ENCODE measurements at places on chromosomes 13 and 19.
A peak's percentile ranks its signal among the peaks of the same experiment; 100 is the strongest.

DNA sequence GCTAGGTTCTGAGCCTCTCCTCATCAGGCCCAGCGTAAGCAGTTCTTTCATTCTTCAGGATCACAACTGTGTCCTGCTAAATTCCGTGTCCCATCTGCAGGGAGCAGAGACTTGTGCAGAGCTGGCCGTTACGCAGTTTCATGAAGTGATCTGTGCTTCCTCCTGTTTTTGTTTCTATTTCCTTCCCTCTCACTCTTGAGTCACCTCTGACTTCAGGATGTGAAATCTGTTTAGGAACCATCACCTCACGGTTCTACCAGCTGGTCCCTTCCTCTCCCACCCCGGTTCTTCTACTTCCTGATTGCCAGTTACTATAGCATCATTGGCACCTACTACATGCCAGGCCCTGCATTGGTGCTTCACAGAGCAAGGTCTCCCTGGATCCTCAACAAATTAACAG, 8.5 kb downstream of the MAU2 start:
- DNase-seq, result peak; percentile 32

DNA sequence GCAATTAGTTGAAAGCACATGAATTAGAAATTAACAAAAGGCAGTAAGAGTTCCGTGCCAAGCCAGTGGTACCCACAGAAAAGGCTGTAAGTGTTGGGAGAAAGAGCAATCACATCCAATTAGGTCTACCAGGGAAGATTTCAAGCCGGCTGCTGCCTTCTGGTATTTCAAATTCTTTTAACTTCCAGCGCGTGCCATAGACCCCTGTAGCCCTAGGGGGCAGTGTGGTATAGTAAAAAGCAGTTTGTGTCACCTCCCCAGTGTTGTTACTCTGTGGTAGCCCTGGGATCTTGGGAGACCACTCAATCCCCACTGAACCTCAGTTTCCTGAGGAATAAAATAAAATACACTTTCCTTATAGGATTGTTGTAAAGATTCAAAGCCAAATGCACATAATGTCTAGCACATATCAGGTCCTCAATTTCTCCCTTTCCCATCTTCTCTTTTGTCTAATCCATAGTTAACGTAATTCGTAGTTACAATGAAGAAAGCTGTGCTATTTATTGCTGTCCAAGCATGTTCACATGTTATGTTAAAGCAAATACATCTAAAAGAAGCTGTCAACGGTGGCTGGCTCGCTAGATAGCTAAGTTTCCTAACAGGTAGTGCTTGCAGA, 230.2 kb downstream of the TDRD3 start:
- DNase-seq, result peak; percentile 49

- DNase-seq, result no peak
These were observed 19.1 kb downstream of the ZNF473 start for GRCh38 chr19:50044922-50045321.

DNA sequence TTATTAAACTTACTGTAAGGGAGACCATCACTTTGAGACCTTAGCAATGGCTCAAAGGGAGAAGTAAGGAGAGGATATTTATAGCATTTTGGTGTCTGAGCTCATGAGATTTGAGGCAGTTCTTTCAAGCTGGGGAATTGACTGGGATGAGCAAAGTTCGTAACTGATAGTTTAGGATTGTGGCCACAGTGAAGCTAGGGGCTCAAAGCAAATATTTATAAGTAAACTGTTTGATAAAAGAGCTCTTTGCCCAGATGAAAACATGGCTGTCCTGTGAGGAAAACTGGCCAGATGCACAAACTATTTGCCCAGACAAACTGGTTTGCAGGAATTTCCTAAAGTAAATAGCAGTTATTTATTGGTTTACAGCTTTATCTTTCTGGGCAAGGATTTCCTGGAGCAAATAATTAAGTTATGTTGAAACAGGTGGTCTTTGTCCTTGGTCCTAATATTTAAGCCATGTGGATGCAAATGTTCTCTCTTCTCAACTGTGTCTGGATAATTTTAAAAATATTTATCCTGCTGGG, 59.7 kb upstream of the TMTC4 start:
- no peak for DNase-seq

- DNase-seq, result no peak
These were observed 16.2 kb upstream of the DOCK9 start for GRCh38 chr13:98994080-98994479.

- no peak for DNase-seq
These were observed 346.5 kb downstream of the ZNF536 start for GRCh38 chr19:30718707-30719106.

DNA sequence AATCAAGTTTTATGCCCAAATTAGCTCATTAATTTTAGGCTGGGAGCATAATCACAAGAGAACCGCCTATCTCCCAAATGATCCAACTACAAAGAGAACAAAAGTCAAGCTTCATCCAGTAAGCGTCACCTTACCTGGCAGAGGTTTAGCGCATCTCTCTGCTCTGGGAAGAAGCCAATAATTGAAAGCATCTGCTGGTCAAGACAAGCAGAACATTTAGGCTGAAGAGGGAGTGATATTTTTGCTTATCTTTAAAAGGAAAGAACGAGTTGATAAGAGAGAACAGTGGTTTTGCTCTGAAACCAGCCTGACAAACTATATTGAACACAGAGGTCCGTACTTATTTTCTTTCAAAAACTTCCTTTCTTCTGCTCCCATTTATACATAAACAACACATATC, 242.1 kb downstream of the ENOX1 start:
- no peak for DNase-seq

GRCh38 chr19:32924200-32924599, 47.6 kb downstream of the CEP89 start:
- no peak for DNase-seq

DNA sequence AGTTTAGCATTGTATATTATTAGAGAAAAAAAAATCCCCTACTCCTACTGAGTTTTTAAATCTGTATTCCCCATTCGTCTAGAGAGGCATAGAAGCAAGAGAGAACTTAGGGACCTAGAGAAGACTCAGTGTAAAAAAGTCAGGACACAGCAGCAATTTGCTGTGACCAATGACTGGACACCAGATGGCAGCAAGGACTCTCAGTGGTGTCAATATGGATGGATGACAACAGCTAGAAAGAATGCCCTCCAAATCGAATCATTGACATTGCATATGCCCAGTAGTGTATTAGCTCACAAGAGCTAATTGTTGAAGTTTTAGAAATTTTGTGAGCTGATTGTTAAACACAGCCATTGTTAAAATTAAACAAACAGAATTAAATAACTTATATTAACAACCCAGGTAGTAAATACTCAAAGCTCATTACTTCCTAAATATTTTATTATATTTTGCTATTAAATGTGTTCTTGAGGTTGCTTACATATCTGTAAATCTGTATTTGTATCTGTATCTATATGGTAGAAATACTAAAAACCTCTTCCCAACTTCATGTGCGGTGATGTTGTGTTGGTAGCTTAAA, 43.9 kb downstream of the SIAH3 start:
- DNase-seq, result peak; percentile 11

- DNase-seq, result peak; percentile 97
These were observed at the start of gene ZSCAN5A for GRCh38 chr19:56314381-56315076. Gene ZSCAN5A (minus strand): TSS chr19:56314839. CDS start chr19:56225046, 89,793 bp downstream.

DNA sequence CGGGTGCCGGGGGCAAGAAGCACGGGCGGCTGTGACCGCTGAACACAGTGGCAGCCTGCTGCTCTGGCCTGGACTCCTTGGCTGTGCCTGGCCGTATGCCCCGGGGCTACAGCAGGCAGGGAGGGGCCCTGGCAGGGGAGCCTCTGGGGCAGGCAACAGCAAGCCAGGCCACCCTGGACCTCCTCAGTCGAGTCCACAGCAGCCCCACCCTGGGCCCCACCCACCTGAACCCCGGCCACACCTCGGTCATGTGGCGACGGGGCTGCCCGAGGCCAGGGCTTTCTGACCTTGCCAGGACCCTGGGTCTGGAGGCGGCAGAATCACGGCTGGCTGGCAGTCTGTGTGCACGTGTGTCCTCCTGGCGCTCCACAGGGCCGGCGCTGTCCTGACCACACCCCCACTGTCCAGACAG, 8.7 kb downstream of the CILP2 start:
- no peak for DNase-seq

GRCh38 chr19:48837051-48837524, 797 bp upstream of the HSD17B14 start:
- peak; percentile 88 for DNase-seq

GRCh38 chr13:110129076-110129475, 177.9 kb downstream of the COL4A1 start:
- no peak for DNase-seq

- DNase-seq, result peak; percentile 99
These were observed 434 bp upstream of the ETFB start for GRCh38 chr19:51366389-51367254.

- no peak for DNase-seq
These were observed 508.6 kb upstream of the KLHL1 start for GRCh38 chr13:70616847-70617246.

- no peak for DNase-seq
These were observed 71.6 kb downstream of the SPRYD7 start for GRCh38 chr13:49864509-49864908.

DNA sequence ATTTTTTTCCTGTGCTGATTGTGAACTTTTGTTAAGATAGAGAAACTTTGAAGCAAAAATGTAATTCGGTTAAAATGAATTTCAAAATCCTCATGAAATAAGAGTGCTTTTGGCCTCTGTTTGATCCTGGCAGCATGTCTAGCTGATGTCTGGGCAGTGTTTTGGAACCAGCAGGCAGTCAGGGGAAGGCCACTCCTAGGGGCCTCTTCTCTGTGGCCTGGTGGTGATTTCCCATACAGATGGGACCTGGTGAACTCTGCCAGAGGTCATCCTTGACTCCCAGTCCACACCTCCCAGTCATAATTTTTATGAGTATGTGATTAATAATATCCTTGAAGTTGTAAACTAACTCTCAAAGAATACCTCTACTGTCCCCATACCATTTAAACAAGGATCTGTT, 226.6 kb downstream of the PCCA start:
- DNase-seq, result no peak

DNA sequence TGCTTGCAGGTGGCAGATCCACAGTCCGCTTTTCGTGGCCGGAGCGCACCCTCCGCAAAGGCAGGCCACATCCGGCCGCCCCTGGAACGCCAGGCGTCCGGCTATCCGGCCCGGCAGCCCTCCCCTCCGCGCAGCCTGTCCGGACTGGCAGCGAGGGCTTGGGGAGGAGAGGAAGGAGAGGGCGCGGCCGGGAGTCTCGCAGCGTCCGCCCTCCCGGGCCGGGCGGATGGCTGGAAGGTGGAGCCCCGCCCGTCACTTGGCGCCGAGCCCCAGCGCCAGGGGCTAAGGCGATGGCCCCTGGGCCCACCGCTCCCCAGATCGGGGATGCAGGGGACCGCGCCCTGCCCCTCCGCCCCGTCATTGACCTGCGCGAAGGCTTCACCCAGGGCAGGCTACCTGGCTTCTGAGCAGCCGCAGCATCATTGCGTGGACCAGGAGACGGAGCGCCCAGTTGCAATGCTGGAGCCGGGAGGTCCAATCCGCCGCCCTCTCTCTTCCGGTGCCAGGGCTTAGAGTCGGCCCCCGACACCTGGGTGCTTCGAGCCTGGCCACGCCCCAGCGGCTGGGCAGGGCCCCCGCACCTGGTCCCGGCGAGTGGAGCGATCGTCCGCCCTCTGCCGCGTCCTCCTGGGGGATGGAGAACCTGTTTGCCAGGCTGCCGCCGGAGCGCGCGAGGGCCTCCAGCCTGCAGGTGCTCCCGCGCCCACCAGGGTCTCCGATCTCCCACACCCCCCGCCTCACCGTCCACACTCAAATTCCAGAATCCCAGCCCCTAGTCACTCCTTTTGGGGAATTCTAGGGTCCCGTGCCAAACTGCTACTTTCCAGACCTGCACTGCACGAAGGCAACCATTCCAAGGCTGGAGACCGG, at the start of gene FUT1:
Gene FUT1 (minus strand): TSS at position 146 of the 870 bp plus-strand sequence. CDS start 1,360 bp downstream, outside the sequence.
- peak; percentile 27 for DNase-seq

- DNase-seq, result no peak
These were observed 31.9 kb downstream of the PTPRS start for GRCh38 chr19:5308451-5309437.

- DNase-seq, result no peak
These were observed 349.5 kb downstream of the IRS2 start for GRCh38 chr13:109436841-109437240.

GRCh38 chr19:5954293-5954692, 23.6 kb downstream of the RANBP3 start:
- DNase-seq, result no peak

GRCh38 chr19:46537136-46538097, 41.8 kb upstream of the PNMA8B start:
- peak; percentile 49 for DNase-seq

DNA sequence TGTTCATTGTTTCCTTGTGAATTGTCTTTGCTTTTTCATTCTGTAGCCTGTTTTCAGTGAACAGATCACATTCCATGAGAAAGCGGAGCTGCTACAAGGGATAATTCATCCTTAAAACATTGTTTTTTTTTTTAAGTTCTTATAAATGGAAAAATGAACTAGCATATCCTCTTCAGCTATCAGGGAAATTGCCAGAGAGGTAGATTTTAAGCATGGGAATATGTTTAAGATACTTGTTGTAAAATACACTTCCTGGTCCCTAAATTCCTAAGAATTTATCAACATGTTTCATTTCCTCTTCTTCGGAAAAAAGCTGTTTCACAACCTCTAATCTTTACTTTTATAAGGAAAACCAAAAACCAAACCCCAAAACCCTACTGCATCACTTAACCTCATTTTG, 238.0 kb downstream of the POSTN start:
- no peak for DNase-seq

- no peak for DNase-seq
These were observed 8.6 kb upstream of the BCAT2 start for GRCh38 chr19:48819366-48819816.

GRCh38 chr19:17114414-17114831, 38.8 kb downstream of the MYO9B start:
- no peak for DNase-seq

- DNase-seq, result no peak
These were observed 434.2 kb upstream of the PRR20A start for GRCh38 chr13:56706485-56706884.

DNA sequence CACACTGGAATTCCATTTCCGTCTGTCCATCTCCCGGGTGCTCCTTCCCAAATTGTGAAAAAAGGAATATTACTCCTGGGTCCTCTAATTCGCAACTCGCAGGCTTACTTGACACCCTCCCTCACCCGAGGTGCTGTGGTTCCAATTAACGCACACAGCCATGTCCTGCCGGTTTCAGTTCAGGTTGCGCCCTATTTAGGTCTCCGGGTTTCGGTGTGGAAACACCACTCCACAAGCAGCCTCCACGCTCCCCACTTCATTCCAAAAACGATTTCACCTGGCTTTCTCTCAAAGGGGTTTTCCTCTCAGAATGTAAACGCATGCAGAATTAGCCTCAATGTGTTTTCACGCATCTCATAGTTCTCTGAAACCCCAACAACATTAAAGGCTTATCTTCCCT, 37.9 kb downstream of the NAXD start:
- no peak for DNase-seq

DNA sequence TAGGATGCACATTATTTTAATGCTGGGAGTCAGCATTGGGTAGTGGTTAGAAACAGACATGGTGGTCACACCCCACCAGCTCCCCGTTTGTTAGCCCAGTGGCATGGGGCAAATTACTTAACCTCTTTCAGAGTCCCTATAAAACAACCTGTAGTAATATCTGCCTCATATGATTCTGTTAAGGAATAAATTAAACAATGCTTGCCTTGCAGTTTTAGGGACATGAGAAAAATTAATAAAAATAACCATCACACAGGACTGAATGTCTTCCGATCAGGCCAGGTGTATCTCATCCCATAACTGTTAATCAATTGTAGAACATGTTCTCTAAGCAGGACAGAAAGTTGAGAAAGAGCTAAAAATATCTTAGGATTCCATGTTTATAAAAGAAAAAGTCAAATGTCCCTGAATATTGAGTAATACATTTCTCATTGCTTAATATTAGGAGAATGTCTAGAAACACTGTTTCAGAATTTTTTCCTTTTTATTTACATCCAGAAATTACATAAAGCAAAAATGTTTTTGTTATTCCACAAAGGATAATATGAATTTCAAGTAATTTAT, 196.5 kb downstream of the GPC6 start:
- no peak for DNase-seq
